ENCODE measurements at places on chromosomes 1 and 21. TPM values are rescaled to one million over a fixed set of nuclear protein-coding genes. Genes with fewer than 3 reads are reported as not detected.
A peak's percentile ranks its signal among the peaks of the same experiment; 100 is the strongest.

- DNase-seq: no peak
Measured at GRCh38 chr1:78688697-78689096, 39.1 kb downstream of the IFI44 start.

DNA sequence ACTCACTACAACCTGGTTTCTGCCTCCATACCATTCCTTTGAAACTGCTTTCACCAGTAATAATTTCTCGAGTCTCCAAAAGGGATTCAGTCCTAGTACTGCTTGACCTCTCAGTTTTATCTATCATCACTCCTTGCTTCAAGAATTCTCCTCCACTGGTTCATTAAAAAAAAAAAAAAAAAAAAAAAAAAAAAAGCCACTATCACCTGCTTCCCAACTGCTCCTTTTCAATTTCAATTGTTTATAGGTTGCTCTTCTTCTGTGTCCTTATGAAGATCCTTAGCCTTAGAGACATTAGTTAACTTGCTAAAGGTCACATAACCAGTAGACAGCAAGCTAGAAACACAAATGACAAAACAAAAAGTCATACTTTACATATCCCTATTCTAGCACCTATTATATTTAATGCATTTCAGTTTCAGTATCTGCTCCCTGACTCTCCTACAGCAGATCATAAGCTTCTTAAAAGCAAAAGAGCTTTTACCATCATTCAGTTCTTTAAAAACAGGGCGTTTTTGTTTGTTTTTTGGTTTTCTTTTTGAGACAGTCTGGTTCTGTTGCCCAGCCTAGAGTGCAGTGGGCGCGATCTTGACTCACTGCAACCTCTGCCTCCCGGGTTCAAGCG, 7.1 kb downstream of the NRDC start:
- DNase-seq: no peak

Gene TDRD5
- not detected for total RNA-seq

DNA sequence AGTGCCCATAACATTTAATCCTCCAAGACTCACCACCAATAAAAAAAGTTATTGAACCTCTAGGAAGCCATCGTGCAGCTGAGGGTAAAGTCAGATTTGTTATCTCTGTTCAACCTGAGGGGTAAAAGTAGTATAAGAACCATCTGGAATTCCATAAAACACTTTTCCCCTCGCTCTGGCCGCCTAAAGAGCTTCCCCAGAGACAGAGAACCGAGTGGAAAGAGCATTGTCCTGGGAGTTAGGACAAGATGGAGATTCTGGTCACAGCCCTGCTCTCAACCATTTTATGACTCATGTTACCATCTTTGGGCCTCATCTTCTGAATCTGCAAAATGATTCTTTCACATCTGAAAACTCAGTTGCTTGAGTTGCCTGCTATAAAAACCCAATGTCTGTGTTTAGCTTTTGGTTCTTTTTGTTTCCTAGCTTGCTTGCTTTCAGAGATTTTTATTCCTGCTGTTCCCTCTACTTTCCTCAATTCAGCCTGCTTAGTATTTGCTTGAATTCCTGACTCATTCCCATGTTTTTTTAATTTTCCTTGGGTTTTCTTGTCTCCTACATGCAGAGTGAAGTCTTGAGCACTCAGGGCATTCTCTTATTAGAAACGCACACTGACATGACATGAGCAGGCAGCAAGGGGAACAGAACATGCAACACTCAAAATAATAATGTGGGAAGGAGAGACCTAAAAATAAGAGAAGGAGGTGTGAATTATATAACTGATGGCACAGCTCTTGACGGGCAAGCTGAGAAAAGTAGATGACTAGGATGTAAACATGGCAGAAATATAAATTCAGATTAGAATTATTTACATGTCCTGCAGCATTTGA, 1.7 kb downstream of the EPHX4 start:
- no peak for DNase-seq

GRCh38 chr1:156656806-156657740, 15.2 kb downstream of the BCAN start:
- peak; percentile 83 for DNase-seq

Gene FAM229A
- 3.3 TPM for total RNA-seq

GRCh38 chr1:50358962-50359361, 64.3 kb downstream of the DMRTA2 start:
- DNase-seq: no peak

Gene SORT1
- total RNA-seq: 0.55 TPM

GRCh38 chr21:21463456-21463855, 465.2 kb downstream of the NCAM2 start:
- no peak for DNase-seq

GRCh38 chr1:181021811-181022434, 747 bp downstream of the STX6 start:
- peak; percentile 85 for DNase-seq

DNA sequence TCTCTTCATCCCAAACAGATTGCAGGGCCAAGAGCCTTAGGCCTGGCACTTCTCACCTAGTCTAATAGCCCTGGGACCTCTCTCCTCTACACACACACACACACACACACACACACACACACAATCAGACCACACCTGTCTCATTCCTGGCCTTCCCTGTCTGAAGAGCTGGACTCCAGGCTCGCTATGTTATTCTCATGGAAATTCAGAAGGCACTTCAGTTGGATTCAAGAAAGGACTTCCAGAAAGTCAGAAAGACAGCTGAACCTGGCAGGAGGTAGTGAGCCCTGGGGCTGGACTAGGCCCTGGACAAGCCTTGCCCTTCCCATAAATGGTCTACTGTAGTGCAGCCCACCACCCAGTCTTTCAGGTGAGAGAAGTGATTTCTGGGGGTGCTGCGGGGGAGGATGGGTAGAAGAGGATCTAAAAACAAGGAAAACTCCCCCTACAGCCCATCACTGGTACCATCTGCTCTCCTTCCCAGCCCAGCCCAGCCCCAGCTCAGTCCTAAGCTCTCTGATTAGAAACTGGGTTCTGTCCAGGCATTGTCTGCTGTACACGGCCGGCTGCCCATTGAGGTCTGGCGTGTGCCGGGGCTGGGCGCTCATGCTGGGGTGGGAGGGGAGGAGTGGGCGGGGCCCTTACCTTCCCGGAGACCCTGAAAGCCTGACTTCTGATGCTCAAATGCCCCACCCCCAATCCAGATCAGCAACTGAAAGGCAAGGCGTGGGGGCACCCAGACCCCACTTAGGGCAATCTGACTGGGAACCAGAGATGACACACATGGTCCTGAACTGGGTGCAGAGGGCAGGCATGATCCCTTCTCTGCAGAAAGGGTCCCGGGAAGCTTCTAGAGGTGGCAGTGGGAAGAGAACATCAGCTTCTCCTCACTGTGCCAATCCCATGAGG, 2.5 kb downstream of the KIF21B start:
- DNase-seq: peak; percentile 75

DNA sequence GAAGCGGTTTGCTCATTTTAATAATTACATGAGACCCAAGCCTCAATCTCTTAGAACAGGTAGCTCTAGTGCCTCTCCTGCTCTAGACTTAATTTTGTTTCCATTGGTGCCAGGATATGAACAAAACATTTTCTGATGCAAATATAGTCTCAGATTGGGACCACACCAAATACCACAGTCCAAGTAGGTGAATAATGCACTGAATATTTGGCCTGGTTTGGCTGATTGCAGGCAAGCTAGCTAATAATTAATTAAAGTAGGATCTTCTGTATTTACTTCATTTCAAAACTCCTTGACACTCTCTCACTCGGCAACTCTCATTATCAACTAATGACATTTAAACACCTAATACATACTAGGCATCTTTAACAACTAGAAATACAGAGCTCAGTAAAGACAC, 219.6 kb downstream of the LTN1 start:
- no peak for DNase-seq

GRCh38 chr1:221626041-221626440, 115.8 kb downstream of the DUSP10 start:
- DNase-seq: no peak

Measured in activated CD4-positive, alpha-beta T cell treated with anti-CD3 and anti-CD28 coated beads for 36 hours (primary cell).